ENCODE measurements at places on chromosomes 16 and 17. TPM values are rescaled to one million over a fixed set of nuclear protein-coding genes. Genes with fewer than 3 reads are reported as not detected.

MEFV gene
- 0.15 TPM for total RNA-seq

CD300LG gene
- not detected for total RNA-seq

MAF gene
- 0.30 TPM for total RNA-seq

TANGO6 gene
- total RNA-seq = 64.0 TPM

SLFN14 gene
- total RNA-seq = not detected

SDR42E2 gene
- total RNA-seq = 0.08 TPM

KRTAP4-3 gene
- not detected for total RNA-seq

CHST6 gene
- total RNA-seq = 0.94 TPM

FOXN1 gene
- total RNA-seq = not detected

APOH gene
- total RNA-seq = not detected

ATP2C2 gene
- not detected for total RNA-seq

MIS12 gene
- 13.5 TPM for total RNA-seq

TMIGD1 gene
- not detected for total RNA-seq

OTOP3 gene
- total RNA-seq = not detected

TP53TG3F gene
- not detected for total RNA-seq

ITGB4 gene
- 0.23 TPM for total RNA-seq

GLIS2 gene
- total RNA-seq = 3.4 TPM

OSGIN1 gene
- 1.6 TPM for total RNA-seq

CEP112 gene
- 11.6 TPM for total RNA-seq

TEX14 gene
- total RNA-seq = not detected

CD300H gene
- total RNA-seq = not detected

ACSM3 gene
- 0.90 TPM for total RNA-seq

PYY gene
- total RNA-seq = not detected
